ENCODE measurements at places on chromosomes 3 and 15.

DNA sequence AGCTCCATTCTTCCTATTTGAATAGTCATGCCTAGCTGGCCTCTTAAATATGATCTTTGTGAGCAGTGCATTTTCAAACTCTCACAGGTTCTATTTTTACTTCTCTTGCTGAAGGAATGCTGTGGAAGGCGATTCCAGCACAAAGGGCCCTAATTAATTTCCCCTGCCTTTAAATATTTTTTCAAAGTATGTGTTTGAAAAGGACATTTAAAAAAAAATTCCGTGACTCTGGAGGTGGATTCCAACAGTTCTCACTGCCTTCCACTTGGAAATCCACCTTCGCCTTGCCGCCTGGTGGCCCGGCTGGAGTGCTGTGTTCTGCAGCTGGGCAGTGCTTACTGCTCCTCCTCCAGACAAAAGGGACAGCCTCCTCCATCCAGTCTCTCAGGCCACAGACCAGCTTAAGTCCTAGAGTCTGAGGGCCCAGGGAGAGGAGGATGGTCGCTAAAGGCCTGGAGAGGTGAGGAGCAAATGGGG lies 61.5 kb upstream of the CORO2B start:
- DNase-seq: no peak

DNA sequence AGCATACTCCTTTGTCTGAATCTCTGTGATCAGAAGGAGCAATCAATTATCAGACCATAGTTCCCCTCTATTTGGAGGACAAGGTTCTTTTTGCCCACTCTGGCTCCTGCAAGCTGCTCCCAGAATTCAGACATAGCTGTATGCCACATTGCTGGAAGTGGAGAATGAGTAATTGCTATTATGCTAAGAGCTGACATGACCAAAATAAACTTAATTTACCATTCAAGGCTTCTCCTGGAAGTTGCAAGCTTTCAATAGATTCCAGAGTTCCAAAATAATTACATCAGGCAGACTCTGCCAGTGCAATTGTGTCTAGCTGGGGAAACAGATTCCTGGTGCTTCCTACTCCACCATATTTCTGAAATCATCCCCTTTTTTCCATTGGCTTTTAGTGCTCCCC lies 7.6 kb upstream of the DRD3 start:
- DNase-seq: no peak

GRCh38 chr3:185999221-185999620 lies 61.4 kb upstream of the TRA2B start:
- no peak for DNase-seq

DNA sequence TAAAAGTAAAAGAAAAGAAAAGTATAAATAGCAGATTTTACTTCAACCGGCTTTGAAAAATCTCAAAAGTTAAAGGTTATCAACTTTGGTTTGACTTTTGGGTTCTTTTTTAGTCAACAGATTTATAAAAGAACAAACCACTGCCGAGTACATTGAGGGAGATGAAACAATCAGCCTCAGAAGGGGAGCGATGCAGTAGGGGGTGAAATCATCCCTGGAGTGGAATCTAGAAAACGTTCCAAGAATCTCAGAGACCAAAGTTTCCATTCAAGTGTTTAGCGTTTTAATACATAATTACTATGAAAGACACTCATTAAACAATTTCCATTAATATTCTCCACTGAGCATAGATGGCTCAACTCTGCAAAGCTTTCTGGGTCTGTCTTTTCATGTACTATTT lies 745.5 kb downstream of the NR2F2 start:
- DNase-seq: no peak

- DNase-seq: no peak
Measured at GRCh38 chr3:131494706-131495105, 8.1 kb downstream of the MRPL3 start.

DNA sequence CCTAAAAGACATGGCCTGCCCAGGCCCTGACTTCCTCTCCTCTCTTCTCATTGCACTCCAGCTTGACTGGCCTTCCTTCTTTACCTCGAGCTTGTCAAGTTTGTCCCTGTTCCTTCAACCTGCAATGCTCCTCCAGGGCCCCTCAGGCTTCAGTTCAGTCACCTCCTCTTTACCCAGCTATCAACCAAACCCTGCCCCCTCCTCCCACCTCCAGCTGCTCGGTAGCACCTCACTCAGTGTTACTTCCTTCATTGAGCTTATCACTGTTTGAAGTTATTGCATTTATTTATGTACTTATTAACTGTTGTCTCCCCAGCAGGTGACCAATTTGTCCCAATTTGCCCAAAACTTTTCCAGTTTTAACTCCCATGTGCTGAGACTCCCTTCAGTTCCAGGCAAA lies 95.8 kb upstream of the UBE2E1 start:
- DNase-seq: no peak

DNA sequence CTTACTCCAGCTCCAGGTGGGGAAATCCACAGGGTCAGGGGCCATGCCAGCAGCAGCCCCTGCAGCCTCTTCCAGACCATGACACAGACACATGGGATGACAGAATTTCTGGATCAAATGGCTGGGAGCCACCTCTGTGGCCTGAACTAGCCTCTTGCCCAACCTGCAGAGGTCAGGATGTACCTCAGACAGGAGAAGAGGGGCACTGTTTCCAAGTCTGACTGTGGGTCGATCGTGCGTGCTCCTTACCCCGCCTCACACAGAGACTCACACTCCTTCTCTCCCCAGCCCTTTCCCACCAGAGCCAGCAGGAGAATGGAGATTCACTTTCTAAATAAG lies 131.9 kb downstream of the FAM43A start:
- DNase-seq: no peak

DNA sequence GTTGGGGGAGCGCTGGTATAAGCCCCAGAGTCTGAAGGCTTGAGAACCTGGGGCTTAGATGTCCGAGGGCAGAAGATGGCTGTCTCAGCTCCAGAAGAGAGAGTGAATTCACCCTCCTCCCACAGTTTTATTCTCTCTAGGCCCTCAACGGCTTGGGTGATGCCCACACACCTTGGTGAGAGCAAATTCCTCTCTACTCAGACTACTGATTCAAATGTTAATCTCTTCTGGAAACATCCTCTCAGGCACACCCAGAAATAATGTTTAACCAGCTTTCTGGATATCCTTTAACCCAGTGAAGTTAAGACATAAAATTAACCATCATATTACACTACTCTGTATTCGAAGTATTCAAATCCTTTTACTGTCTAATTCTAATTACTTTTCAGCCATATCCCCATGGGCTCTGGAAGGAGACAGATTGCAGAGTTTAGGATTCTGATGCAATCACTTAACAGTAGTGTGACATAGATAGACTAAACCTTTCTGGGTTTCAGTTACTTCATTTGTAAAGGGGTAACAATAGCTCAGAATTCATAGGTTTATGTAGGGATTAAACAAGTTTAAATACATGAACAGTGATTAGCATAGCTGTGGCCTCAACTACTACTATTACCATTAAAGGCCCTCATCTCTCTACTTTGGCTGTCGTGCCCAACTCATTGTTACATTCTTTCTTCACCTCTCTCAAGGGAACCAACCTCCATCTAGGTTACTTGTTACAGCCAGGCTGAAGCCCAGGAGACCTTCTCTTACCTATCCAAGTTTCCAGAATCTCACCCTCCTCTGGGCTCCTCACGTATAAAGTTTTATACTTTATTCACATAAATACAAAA lies 25.7 kb upstream of the ANO10 start:
- no peak for DNase-seq

DNA sequence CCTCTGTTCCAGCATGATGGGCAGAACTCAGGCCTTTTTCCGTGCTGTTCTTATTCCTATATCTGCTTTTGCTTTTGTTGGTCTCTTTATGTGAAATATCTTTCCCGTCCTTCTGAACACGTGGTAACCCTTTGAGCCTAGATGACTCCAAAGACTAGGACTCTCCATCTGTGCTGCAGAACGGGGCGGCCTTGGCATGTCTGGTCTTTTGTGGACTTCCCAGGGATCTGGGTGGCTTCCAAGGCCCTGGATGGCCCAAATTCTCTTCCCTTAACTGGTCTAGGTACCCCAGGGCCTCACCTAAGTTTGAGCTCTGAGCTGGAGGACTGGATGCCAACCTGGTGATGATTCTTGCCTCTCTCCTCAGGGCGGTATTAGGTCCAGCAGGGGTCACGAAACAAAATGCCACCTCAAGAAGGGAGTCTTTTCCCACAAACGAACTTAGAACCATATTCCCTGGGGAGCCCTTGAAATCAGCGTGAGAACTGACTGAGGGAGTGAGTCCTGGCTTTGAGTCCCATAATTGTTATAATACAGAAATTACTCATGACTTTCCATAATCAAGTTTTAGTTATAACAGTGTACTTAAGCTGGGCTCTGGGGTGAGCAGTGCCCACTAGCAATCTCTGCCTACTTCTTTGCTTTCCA lies 13.8 kb downstream of the TLNRD1 start:
- peak; percentile 43 for DNase-seq

DNA sequence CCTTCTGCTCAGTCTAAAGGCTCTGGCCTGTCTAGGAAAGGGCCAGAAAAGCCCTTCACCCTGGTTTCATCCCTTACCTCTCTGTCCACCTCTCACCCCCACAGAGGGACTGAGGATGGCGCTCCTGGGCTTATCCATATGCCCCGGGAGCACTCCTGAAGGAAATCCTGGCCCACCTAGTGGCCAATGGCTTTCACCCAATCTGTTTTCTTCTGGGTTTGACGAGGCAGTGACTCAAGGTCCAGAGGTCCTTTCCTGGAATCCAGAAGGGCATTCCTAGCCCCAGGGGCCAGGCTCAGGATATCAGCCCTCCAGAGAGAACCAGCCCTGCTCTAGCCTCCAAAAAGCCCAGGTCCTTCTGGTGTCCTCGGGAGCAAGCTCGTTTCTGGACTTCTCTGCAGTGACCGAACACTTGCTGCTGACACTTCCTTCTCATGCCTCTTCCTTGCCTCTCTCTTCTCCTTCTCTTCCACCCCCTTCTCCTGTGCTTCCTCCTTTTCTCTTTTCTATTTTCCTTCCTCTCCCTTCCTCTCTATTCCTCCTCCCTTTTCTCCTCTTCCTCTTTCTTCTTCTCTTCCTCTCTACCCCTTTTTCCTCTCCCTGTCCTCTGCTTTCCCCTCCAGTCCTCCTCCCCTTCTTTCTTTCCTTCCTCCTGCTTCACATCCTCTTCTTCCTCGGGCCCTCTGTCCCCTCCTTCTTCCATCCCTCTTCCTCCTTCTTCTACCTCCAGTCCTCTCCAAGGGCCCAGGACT lies 59.6 kb downstream of the RHCG start:
- DNase-seq: no peak

GRCh38 chr3:110307065-110307809 lies 764.4 kb upstream of the NECTIN3 start:
- no peak for DNase-seq

- no peak for DNase-seq
Measured at GRCh38 chr15:82181371-82181770, 81.2 kb downstream of the EFL1 start.

GRCh38 chr3:140573011-140573410 lies 104.9 kb upstream of the TRIM42 start:
- no peak for DNase-seq

All from GM12865 (cell line).